Effector memory CD4-positive, alpha-beta T cell (primary cell): ENCODE measurements at places on chromosomes 4 and X.

DNA sequence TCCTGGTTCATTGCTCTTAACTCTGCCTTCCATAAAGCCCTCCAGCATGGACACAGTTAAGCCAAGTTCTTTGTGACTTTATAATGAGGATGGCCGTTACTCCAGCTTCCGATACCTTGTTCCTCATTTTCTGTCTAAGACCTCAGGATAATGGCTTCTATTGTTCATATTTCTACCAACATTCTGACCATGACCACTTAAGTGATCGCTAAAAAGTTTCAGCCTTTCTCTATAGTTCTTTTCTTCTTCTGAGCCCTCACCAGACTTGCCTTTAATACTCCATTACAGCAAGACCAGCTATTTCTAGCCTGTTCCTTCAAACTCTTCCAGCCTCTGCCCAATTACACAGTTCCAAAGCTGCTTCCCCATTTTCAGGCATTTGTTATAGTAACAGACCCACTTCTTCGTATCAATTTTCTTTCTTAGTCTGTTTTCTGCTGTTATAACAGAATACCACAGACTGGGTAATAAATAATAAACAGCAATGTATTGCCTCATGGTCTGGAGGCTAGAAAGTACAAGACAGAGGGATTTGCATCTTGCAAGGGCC is 12.3 kb downstream of the RNF175 start:
- no peak for DNase-seq

DNA sequence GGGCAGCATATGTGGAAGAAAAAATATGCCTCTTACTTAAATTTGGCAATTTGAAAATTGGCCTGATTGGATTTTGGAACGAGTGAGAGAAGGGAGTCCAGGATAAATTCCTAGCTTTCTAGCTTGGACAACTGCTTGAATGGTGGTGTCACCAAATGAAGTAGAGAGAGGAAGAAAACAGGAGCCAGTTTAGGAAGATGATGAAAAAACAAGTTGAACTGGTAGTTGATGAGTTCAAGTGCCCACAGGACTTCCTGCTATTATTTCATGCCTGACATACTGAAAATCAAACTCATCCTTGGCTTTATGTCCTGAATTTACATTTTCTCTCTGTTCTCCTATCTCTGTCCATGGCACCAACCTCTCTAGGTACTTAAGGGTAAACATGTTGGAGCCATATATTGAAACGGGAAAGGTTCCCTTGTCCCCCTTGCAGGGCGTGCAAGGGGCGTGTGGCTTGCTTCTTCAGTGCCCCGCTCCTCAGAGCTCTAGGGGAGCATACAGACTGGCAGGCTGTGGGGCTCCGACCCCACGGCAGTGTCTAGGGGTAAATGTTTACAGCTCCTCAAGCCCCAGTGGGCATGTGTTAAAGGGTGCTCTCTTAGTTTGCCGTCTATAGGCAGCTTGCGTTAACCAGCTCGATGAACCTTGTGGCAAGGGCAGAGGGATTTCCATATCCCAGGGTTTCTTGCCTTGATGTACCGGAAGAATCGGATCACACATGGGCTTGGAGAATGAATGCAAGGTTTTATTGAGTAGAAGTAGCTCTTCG is 250.7 kb upstream of the PGRMC2 start:
- no peak for DNase-seq

- DNase-seq: no peak
These were observed 178.6 kb downstream of the SLC7A11 start for GRCh38 chr4:138063581-138063980.

GRCh38 chr4:147354237-147354636 is 126.7 kb upstream of the EDNRA start:
- DNase-seq: no peak

DNA sequence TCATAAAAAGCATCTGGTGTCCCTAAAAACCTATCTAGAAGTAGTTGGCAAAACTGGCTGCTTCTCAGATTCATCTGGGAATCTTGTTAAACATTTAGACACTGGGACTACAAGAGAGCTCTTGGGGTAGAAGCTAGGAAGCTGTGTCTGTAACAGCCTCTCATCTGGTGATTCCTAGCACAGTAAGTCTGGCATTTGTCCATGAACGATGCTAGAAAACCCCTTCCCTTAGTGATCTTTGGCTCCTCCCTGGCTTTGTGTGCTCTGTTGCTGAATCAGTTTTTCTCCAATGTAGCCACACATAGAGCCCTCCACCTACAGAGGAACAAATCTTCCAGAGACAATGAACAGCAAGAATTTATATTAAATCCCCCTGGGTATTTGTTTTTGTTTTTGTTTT is 951.7 kb upstream of the LCORL start:
- no peak for DNase-seq

DNA sequence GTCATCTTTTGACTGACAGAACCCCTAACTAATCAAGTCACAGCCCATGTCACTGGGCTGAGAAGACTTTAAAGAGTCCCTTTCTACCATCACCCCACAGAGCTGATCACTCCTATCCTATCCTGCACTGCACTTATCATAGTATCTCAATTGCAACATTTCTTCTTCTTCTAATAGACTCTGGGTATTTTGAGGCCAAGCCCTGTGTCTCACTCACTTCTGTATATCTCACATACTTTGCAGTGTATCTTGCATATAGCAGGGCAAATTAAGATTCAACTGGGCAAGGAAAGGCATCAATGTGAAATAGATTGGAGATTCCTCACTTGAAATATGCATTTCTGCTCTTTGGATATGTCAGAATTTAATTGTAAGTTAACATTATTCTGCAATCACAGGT is 531.5 kb upstream of the SLIT2 start:
- no peak for DNase-seq

GRCh38 chrX:40006106-40007017 is 91.4 kb downstream of the BCOR start:
- no peak for DNase-seq

DNA sequence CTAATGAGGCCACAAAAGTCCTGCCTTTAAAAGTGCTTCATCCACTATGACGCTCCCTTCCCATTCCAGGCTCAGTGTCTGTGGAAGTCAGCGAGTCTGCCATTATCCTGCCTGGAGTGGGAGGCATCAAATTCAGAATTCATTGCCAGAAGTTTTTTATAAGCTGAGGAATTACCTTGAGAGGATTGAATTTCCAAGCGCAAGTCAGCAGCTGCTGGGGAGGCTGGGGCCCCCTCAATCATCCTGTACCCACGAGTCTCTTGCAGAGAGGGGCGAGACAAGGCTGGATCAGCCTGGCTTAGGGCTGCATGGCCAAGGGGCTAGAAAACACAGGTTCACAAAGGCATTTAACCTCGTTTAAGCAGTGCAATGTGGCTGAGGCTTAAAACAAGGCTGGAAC is 170.5 kb upstream of the NOCT start:
- no peak for DNase-seq

- DNase-seq: no peak
These were observed 173.6 kb downstream of the CBR4 start for GRCh38 chr4:168836490-168836889.

DNA sequence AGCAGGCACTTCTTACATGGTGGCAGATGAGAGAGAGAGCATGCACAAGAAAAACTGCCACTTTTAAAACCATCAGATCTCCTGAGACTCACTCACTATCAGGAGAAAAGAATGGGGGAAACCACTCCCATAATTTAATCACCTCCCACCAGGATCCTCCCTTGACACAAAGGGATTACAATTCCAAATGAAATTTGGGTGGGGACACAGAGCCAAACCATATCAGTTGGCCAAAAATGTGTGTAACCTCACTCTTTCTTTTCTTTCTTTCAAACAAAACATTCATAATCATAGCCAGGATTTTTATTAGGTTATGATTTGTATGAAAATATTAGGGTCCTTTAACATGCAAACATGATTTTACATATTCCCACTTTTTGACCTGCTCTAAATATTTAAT is 222.1 kb downstream of the PCDH18 start:
- no peak for DNase-seq

DNA sequence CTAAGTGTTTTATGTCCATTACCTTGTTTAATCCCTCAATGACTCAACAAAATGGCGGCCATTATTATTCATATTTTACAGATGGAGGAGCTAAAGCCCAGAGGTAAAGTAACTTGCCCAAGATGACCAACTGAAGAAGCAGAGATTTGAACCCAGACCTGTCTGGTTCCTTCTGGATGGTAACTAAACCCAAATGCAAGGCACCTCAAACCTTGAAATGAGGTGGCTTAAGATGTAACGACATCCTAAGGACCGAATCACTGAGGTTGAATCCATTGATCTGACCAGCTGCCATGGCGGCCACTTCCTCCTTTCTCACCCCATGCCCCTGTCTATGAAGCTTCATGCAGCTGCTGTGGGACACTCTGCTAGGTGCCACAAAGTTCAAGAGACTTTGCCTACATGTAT is 932 bp downstream of the TLR10 start:
- DNase-seq: no peak

DNA sequence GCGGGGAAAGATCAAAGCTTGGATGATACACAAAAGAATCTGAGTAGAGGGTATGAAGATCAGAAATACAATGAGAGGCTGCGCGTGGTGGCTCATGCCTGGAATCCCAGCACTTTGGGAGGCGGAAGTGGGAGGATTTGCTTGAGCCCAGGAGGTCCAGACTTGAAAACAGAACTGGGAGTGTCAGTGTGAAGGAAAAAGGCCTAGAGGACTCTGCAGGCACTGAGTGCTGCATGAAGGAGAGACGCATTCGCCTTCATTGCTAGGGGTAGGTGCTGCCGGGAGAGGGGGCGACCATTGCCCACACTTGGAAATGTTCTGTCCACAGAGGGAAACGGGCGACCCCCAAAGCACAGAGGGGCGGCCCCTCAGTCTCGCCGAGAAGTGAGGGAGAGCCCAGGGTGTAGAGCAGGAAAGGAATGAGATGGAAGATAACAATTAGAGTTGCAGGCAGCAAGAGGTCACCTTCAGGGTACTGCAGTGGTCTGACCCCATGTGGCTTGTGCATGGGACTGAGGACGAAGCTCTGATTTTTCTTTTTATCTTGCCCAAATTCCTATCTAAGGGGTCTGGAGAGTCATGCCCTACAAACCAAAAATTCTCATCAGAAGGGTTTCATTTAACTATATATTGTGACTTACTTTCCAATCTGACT is 31.8 kb upstream of the ARSD start:
- DNase-seq: no peak

DNA sequence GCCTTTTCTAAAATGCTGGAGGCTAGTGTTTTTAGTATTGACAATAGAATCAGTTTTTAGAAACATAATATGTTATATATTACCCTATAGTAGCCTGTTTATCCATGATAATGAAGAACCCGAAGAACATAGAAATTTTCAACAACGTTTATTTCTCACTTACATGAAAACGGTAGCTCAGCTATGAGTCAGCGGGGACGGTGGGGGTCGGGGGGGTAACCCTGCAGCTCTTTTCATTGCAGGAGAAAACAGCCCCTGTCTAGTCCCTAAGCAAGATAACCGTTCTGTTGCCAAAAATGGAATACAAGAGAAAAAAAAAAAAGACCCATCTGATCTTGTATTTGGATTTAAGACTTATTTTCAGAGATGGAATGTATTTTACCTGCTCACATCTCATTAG is 1758.4 kb upstream of the AGA start:
- DNase-seq: no peak

GRCh38 chr4:174177536-174177935 is 105.9 kb downstream of the FBXO8 start:
- no peak for DNase-seq

GRCh38 chr4:175407926-175408325 is 404.1 kb downstream of the GPM6A start:
- no peak for DNase-seq

DNA sequence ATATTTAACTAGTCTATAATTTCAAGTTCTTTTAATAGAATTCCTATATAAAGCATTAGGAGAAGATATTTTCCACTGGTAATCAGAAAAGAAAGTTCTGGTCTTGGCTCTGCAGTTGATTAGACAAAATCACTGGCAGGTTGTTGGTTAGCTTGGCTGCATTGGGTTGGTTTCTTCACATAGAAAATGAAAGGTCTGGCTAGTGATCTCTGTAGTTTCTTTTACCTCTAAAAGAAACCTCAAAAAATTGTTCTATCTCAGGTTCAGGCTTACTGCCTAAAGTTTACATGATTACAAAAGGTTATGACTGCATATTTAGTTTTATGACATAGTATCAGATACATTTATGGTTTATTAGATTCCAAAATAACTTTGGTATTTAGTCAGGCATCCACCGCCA is 95.8 kb upstream of the NAP1L5 start:
- DNase-seq: no peak

- DNase-seq: no peak
These were observed 454.7 kb downstream of the PPP4R3C start for GRCh38 chrX:27008486-27008885.

DNA sequence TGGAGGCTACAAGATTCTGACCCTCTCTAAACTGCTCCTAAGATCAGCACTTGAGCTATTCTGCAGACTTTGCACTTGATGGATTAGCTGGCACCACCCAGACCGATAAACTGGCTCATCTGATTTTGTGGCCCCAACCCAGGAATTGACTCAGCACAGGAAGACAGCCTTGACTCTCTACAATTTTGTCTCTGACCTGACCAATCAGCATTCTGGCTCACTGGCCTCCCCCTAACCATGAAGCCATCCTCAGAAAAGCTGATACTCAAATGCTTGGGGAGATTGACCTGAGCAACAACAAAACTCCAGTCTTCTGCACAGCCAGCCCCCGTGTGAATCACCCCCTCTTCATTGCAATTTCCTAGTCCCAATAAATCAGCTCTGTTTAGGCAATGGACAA is 195.4 kb upstream of the PPP1R2C start:
- no peak for DNase-seq

GRCh38 chr4:120858776-120859175 is 63.8 kb downstream of the PRDM5 start:
- no peak for DNase-seq

- no peak for DNase-seq
These were observed 1015.1 kb downstream of the RPA4 start for GRCh38 chrX:97898798-97899197.

- no peak for DNase-seq
These were observed 263.6 kb downstream of the DCTD start for GRCh38 chr4:182653596-182653995.

DNA sequence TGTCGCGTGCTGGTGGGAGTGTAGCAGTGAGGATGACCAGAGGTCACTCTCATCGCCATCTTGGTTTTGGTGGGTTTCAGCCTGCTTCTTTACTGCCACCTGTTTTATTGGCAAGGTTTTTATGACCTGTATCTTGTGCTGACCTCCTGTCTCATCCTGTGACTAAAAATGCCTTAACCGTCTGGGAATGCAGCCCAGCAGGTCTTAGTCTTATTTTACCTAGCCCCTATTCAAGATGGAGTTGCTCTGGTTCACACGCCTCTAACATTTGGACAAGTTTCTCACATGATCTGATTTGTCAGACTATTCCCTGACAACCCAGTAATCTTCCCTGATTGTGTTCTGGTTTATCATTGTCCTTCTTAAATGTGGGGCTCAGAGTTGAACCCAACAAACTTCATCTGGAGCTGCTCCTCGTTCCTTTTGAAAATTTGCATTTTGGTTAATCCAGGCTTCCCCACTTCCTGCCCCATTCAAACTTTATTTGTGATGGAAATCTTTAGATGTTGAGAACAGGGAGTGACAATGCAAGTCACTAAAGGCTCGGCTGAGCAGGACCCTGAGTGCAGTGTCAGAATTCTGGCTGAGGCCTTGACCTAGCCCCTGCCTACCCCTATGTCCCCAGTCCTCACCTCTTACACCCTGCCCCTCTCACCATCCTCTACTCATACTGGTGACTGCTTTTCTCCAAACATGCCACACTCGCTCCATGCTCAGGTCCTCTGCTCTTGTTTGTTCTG is 226.8 kb downstream of the STIM2 start:
- no peak for DNase-seq
